ENCODE measurements at places on chromosomes 4 and X.

DNA sequence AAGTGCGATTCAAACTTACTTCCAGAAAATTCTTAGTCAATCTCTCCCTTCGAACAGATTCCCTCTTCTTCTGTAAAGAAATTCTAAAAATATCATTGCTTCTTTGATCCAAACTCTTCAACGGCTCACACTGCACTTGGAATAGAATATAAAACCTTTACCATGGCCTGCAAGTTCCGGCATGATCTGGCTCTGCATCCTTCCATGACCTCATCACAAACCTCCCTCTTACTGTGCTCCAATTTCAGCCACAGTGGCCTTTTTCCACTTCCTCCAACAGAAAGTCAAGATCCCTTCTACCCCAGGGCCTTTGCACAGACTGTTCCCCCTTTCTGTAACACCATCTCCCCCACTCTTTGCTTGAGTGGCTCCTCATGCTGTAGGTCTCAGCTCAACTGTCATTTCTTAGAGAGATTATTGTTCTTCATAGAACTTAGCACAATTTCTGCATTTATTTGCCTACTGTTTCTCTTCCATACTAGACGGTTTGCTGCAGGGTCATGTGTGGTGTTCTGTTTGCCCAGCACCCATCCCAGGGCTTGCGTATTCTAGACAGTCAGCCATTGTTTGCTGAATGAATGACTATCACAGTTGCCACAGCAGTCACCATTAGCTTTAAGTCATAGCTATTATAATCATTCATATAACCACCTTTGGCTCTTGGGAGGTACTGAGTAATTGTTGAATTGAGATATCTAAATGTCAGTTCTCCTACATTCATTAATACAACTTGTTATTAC, 1.9 kb upstream of the STOX2 start:
- DNase-seq: no peak

DNA sequence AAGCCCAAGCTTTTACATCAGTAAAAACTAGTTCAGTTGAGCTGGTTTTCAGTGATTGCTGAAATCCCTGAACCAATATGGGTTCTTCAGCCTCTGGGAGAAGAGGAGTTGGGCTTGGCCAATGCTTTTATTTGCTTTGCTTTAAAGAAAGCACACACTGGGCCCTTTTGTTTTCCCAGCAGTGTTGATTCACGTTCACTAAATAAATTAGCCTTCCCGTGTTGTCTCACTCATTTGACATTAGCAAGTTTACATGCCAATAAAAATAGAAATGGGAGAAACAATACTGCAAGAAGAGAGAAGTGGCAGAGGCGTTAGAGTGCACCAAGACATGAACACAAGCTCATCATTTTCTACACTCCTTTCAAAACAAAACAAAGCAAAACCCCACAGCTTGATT, 136.2 kb downstream of the SHROOM3 start:
- DNase-seq: no peak

DNA sequence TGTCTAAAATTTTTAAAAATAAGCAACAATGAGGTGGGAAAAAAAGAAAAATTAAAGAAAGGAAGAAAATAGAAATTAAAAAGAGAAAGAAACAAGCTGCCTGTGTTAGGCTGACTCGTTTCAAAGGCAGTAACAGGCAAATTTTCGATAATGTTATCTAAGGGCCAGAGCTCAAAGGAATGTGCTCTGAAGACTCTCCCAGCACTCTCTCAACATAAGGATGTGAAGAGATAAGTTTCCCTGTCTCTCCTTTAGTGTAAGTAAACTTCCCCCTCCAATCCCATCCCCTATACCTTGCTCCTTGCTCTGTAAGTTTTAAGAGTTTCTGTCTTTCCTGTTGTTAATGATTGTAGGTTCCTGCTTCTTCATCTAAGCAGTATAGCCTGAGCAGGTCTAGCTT, 172.8 kb downstream of the TEX13C start:
- no peak for DNase-seq

- no peak for DNase-seq
Measured at GRCh38 chrX:136880003-136880451, 498 bp downstream of the RBMX start.

DNA sequence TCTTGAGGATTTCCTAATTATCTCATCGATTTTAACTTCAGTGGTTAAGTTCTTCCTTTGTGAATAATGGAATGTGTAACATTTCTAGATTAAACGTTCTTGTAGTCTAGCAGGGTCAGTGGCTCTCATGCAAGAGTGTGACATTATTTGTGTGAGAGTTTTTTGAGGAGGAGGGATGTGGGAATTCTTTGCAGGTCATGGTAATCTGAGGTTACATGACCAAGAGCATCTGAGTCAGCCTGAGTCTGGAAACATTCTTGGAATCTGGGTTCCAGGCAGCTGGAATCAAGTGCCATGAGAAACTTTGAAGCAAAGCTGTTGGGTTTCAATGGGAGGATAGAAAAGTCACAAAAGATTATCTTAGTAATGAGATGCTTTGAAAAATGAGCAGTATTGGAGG, 49.5 kb downstream of the GK start:
- DNase-seq: no peak

All from NCI-H1417 treated with DMSO at 0.1 percent for 48 hours (cell line).